RKO (cell line): ENCODE measurements at places on chromosomes 7 and 10.

DNA sequence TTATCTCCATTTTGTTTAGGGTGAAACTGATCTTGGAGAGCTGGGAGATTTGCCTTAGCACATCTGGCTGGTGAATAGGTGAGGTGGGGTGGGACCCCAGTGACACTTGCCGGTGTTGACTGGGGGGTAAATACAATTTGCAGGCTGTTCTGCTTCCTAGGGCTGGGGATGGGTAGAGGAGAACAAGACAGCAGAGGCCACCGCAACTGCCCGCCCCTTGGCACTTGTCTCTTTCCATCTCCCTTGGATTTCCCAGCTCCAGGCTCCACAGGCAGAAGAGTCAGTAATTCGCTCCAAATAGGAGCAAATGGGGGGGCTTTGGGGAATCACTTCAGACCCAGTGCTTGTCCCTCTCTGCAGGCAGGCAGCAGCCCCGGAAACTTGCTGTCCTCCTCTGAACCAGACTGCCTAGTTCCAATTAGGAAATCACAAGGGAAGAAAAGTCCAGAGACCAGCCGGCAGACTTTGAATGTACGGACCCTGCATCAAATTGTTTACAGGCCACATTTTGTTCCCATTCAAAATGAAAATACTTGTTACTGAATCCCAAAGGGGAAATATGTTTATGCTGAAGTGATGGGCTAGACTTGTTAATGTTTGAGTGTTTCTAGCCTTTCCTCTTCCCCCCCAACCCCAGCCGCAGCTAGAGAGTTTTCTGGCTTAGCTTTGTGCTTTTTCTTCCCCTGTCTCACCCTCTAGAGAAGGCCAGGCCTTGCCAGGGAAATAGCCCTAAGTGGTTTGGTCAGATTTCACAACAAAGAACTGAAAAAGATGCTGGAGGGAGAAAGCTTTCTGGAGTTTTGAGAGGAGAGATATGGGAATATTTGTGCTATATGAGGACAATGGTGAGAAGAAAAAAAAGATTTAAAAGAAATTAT, 10.0 kb upstream of the INPP5F start:
- no peak for DNase-seq

DNA sequence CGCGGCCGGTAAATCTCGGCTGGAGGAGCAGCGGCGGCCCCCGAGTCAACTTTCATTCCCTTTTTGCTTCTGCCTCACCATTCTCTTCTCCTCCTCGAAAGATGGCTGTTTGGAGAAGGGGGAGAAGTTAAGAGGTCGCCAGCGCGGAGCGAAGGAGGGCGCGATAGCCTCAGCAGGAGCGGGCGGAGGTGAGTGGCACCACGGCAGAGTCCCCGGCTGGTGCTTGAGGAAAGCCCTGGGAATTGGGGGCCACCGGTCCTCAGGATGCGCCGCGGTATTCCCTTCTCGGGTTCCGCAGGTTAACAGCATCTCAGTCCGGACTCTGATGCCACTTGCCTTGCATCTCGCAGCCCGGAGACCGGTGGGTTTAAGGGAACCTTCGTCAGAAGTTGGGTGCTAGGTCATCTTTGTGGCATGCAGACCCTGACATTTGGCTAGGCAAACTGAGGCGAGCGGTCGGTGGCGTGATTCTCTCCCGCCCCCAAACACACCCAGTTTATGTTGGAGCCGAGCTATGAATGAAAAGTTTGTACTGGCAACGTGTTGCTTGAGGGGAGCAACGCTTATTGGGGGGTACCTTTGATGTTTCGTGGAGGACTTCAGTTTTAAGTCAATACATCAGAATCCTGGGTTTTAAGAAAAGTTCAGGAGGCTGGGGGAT, 59.5 kb upstream of the PRPS1L1 start:
- no peak for DNase-seq

- DNase-seq = no peak
Measured at GRCh38 chr7:95436407-95436806, 1.6 kb upstream of the PON2 start.

- DNase-seq = no peak
Measured at GRCh38 chr7:77826300-77826699, 27.7 kb downstream of the PHTF2 start.

DNA sequence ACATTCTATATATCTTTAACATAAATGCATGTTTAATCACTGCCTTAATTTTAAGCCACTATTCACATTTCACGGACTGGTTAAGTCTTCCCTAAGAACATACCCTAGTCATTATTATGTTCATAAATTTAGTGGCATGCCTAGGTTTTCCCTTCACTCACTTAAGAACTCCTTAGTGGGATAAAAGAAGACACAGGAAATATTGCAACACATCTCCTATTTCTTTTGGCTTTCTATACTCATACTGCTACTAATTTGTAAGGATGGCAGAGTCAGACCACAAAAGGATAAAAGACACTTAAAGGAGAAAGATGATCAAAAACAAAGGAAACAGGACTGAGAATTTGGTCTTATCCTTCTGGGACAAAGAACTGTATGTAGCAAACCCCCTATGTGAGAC, 951.4 kb downstream of the SORCS3 start:
- DNase-seq = no peak

DNA sequence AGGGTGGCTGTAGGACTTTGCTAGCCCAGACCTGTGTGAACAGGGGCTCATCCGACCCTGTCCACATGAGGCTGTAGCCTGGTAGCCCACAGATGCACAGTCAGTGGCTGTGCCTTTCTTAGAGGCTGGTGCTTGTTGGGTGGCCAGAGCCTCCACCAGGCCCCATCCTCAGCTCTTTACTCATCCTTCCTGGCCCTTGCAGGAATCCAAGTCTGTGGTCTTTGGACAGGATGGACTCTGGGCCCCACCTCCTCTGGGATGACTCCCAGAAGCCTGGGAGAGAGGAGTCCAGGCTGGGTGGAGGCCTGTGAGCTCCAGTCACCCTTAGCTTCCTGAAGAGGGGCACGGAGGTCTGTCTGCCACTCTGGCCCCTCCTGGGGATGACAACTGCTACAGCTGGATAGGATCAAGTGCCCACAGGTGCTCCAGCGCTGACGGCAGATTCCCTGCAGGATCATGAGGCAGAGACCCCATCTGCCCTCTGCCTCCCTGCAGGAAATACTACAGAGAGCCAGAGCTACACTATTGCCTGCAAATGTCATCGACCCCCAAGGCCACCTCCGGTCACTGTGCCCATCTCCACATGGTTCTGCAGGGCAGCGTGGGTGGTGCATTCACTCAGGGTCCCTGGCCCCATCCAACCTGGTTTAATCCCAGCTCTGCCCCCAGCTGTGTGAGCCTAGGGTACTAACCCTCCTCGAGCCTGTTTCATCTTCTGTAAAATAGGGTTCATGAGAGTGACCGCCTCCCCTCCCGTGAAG, 114.5 kb downstream of the PTPN20 start:
- DNase-seq = no peak

GRCh38 chr10:103069453-103070331, 123.4 kb downstream of the NT5C2 start:
- peak; percentile 35 for DNase-seq

DNA sequence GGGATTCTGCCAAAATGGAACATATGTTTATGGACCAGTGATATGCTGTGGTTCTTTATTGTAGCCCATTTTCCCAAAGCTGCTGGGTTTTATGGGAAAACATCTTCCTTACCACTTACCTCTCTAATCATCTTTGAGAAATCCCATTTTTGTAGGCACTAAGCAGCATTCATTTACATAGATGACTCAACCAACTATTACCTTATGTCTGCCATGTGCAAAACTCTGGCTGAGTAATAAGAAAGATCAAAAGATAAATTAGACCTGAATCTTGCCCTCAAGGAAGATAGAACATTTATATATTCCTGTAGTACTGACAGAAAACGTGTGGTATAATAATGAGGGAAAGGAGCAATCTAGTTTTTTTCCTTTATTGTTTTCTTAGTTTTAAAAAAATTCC, 24.3 kb downstream of the CBLL1 start:
- peak; percentile 38 for DNase-seq

GRCh38 chr7:80783678-80784327, 135.0 kb downstream of the SEMA3C start:
- peak; percentile 0 for DNase-seq

DNA sequence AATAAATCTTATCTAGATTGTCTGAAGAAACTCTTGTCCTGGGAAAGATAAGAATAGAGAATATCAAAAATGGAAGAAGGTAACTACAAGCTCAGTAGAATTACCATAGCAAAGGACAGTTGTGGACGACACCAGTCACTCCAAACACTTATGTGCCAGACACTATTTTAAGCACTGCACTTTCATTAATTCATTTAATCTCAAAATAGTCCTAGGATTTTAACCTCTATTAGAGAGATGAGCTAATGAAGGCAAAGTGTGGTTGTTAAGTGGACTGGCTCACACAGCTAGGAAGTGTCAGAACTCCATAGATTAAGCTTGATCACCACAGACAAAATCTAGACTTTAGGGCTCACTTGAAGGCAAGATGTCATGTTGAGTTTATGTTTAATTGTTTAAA, 168.9 kb downstream of the CDC14C start:
- DNase-seq = no peak

DNA sequence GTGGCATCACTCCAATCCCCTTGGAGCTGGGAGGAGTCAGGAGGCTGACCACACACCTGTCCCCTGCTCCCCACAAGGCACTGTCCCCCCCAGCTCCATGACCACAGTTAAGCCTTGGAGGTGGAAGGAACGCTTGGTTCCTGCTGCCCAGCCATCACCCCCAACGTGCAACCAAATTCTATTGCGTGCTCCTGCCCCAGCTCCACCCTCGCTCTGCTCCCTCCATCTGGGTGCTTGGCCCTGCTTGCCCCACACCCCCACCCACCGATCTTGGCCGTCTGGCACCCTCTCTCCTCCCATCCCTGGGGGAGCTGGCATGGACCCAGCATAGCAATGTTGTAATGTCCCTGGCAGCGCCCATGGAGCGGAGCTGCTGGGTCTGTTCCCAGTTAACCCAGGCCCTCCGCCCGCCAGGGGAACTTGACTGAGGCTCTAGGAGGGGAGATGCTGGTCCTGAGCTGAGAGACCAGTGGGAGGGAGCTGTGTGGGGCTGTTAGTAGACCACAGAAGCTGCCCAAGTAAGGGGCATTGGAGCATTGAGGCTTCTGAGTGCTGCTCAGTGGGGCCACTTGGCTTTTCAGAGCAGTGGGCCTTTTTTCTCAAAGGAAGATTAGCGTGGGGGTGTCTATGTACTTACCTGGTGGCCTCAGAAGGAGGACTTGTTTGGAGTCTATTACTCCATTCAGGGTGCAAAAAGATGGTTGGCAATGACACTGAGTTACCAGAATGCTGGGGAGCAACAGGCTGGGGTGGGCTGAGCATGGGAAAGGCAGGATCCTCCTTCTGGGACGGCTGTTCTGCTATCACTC, 1.1 kb downstream of the EPHB6 start:
- no peak for DNase-seq

GRCh38 chr7:155745737-155746136, 66.5 kb downstream of the SHH start:
- no peak for DNase-seq

GRCh38 chr7:146956853-146957252, 840.3 kb downstream of the CNTNAP2 start:
- peak; percentile 71 for DNase-seq

DNA sequence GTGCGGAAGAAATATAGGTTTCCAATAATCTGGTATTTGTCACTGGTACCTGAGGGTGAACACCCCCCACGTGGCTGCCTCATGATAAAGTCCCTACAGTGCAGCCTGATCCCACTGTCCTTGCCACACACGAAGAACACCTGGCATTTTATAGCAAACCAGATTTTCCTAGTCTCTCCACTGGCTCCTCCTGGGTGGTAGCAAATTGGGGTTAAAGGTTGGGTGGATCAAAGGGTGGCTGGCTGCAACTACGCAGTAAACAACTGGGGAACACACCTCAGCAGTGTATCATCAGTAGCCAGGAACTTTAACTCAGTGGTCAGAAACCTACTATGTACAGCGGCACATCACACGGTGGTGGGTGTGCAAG, 10.3 kb downstream of the SEPHS1 start:
- DNase-seq = no peak

DNA sequence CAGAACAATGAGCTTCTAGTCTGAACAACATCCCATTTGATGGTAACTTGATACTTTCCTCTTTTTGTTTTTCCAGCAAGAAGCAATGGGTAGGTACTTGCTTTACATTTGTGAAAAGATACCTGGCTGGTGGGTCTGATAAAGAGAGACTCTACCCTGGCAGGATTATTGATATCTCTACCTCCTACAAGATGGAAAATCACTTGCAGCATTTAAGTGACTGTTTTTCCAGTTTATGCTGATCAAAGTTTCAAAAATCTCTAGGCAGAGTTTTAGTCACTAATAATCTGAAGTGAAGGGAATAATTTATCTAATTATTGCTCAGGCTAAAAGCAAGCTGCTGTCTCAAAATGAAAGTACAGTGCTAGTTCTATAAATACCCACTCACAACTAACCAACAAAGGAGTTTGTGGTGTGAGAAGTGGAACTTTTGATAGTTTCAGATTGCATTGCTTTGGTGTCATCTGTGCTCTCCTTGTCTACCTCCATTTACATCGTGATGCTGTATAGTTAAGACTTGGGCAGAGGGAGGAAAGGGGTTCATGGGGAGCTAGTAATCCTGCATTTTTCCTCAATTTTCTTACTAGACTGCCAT, 86.0 kb upstream of the ANKRD1 start:
- no peak for DNase-seq

GRCh38 chr7:145957160-145957890, 159.3 kb upstream of the CNTNAP2 start:
- DNase-seq = no peak

GRCh38 chr7:121853307-121853706, 19.7 kb upstream of the PTPRZ1 start:
- DNase-seq = no peak

GRCh38 chr7:37284805-37285231, 163.8 kb downstream of the ELMO1 start:
- peak; percentile 23 for DNase-seq

DNA sequence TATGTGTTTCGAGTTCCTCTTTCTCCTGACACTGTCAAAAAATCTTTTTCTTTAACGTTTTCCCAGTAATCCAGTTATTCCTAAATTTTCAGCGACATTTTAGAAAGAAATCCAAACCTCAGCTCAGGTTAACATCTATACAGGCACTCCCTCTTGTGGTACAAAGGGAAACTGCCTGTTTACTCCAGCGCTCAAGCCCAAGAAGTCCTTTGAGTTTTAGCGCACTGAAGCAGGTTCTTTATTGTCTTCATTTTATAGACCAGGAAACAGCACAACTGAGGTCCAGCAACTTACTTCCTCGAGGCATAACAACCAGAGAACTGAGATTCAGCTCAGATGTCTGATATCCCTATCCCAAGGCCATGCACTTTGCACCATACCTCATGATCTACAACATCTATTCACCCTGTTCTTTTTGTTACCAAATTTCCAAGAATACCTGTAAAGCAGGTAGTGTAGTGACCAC, 287.2 kb upstream of the MKLN1 start:
- peak; percentile 86 for DNase-seq

- DNase-seq = peak; percentile 42
Measured at GRCh38 chr7:124171068-124171467, 138.2 kb upstream of the TMEM229A start.

DNA sequence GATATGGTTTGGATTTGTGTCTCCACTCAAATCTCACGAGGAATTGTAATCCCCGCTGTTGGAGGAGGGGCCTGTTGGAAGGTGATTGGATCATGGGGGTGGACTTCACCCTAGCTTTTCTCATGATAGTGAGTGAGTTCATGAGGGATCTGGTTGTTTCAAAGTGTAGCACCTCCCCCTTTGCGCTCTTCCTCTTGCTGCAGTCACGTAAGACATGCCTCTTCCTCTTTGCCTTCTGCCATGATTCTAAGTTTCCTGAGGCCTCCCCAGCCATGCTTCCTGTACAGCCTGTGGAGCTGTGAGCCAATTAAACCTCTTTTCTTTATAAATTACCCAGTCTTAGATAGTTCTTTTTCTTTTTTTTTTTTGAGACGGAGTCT, 17.1 kb downstream of the CDNF start:
- DNase-seq = no peak
